ENCODE measurements at places on chromosomes 4 and X.

GRCh38 chr4:139214039-139214534 lies 37.1 kb upstream of the ELF2 start:
- DNase-seq, result peak; percentile 21

DNA sequence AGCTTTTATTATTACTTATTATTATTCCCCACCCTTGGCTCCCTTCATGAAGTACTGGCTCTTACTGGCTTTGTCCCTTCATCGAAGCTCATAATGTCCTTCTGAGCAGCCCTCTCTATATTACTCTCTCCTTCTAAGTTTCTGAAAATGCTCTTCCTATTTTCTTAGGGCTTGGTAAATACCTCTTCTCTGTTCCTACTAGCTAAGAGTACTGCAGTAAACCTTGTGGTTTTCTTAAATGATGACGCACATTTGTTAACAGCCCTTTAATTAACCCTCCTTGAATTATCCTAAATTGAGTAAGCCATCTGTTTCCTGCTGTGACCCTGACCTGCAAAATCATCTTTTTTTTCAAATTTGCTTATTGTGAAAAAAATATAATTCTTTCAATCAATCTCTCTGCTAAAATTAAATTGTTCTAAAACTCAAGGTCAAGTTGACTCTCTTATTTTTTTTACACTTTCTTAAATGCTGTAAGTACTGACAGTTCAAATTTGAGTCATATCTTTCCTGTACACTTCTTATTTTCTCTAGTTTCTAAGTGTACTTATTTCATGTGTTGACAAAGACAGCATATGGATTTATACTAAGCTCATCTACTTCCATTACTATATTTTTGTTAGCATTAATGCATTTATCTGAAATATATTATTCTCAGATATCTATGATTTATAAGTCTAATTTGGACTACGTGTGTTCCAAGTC lies 148.9 kb downstream of the ADAM29 start:
- no peak for DNase-seq

DNA sequence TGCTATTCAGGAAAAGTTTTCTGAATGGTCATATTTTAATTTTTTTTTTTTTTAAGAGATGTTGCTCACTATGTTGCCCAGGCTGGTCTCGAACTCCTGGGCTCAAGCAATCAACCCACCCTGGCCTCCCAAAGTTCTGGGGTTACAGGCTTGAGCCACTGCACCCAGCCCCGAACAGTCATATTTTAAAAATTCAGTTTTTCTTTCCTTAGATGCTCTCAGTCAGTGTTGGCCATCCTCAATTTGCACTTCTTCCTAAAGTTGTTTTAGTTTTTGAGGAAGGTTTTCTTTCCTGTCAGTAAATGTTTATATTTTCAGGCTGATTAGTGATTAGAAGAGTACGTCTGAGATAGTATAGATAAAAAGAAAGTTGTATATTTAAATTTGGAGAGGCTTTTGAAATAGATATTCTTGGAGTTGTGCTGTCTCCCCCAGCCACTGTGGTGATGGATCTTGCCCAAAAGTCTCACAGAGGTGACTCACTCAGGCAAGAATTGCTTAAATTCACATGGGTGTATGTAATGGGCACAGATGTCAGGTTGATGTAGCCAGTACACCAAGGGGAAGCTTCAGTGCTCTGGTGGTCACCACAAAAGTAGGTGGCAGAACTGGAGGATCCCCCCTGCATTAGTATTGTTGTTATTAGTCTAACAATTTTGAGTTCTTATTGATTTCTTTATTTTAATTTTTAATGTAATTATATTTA lies 72.2 kb upstream of the ELOVL6 start:
- no peak for DNase-seq

DNA sequence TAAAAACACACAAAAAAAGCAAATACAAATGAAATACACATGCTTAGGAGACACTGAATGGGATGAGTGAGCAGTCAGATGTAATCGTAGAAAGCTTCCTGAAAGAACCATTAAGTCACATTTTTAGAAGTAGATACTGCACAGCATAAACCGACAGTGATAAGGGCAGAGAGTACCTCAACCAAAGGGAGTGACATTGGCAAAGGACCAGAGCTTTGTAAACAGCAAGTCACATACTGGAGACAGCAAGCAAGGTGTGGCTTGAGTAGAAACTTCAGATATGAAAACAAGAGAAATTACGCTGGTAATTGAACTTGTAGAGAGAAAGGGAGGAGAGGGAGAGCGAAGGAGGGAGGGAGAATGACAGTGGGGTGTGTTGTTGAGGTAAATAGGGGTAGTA lies 92.0 kb downstream of the CHRDL1 start:
- no peak for DNase-seq

- DNase-seq, result no peak
Measured at GRCh38 chr4:107850438-107850837, 25.7 kb downstream of the SGMS2 start.

GRCh38 chr4:127968586-127968985 lies 3.4 kb downstream of the ABHD18 start:
- DNase-seq, result no peak

DNA sequence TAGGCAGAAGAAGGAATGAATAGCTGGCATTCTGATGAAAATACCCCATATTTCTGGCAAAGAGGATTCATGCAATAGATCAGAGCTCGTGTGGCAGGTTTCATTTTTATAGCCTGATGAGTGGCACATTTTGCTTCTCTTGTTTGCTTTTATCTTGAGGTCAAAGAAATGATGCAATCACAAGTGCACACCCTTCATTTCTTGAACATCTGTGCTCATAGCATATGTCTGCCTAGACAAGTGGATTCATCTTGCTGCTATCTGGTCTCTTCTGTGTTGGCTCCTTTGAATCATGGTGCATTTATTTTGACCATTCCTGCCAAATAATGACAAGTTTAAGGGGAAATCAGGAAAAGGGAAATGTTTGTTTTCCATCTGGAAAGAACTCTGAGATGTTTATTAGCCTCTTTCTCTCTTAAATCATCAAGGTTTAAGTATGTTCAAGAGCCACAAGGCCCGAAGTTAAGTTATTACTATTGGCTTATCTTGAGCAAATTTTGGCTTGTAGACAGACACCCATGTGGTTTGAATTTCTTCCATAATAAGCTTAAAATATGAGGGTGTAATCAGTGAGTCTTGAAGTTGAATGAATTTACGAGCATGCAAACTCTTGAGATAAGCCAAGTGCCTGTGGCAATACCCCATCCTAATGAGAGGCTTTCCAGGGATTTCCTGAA lies 59.3 kb upstream of the HS3ST1 start:
- no peak for DNase-seq

DNA sequence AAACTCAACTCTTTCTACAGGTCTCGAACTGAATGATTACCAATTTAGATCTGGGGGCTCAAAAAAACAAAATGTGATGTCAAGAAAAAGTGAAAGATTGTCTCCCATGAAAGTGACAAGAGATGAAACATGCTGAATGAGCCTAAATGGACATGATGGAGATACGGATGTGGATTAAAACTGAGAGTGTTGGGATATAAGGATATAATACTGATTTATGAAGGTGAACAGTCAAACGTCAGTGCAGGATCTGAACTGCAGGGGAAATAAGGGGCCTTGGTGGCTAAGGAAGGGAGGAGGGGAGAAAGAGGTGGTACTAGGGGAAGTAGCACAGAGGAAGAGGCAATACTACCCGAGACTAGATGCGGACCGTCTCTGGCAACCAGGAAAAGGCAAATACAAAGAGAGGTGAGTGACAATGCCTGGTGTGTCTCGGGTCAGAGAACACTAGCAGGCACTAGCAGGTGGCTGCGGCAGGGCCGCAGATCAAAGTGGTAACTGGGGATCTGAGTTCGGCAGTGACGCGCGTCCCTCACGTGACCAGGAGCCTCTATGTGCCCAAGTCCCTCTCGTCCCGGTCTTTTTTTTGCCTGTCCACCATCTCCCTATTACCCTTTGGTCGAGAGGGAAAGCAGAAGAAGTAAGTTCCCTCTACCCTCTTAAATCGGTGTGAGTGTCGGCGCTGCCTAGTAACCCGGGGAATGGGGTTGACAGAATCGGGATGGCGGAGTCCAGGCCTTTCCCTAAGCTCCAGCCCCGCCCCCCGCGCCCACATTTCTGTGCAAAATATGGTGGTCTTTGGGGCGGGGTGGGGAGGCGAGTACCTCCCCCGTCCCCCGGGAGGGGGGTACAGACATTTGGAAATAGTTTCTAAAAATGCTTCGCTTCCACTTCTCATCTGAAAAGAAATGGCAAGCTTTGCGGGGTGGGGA lies at the start of gene TCEAL1:
Gene TCEAL1, plus strand, starts transcription at position 590 of the 932 bp plus-strand sequence. CDS start 942 bp downstream, outside the sequence.
- peak; percentile 25 for DNase-seq

Measured in activated B cell treated with CpG ODN at 0.5 μM for 24 hours (primary cell).